DND-41 (cell line): ENCODE measurements at places on chromosomes 12 and 14.
A peak's percentile ranks its signal among the peaks of the same experiment; 100 is the strongest.

DNA sequence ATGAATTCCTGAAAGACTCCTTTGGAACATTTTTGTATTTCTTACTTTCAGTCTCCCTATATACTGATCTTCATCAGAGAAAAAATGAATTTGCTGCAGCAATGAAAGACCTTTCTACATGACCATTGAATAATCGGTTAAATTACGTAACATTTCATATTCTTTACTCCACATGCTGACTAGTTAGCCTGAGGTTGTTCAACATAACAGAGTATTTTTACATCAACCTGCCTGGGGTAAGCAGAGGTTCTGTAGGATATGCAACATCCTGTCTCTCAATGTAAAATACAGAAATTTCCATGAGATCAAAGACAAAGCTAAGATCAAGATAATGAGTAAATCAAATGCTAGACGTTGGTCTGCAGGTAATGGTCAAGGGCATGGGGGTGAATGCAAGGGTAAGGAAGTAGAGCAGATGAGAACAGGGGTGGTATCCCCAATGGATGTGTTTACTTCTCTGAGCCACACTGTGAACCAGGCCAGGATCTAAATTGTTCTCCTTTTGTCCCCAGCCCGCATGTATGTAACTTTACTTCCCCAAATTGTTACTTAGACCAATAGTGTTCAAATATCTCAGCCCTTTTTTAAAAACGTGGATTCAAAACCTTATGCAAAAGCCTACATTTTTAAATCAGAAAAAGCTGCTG lies 45.4 kb downstream of the DUSP6 start:
- no peak for DNase-seq

GRCh38 chr14:91330096-91330696 lies 85.7 kb upstream of the GPR68 start:
- DNase-seq, result no peak

DNA sequence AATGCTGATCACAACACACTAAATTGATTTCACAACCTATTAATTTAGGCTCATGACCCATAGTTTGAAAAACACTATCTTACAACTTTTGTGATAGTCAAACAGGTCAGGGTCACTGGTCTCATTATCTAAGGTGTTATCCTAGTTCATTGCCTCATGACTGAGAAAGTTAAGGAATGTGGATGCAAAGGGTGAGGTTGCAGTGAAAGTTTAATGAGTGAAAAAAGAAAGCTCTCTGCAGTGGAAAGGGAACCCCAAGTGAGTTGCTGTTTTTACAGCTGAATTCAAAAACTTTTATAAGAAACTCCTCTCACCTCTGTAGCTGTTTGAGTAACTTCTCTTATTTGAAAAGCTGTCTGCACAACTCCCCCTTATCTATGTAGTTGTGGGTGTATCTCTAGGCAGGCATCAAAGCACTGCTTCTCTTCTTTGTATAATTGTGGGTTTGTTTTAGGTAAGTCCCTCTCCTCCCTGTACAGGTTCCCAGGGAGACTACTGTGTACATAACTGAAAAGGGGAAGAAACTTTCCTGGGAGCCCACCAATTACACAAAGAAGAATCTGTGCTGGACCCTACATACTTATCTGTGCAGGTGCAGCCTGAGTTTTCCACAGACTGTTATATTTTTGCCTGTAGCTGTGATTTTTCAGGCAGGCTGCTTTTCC lies 18.9 kb downstream of the DNAL1 start:
- no peak for DNase-seq

DNA sequence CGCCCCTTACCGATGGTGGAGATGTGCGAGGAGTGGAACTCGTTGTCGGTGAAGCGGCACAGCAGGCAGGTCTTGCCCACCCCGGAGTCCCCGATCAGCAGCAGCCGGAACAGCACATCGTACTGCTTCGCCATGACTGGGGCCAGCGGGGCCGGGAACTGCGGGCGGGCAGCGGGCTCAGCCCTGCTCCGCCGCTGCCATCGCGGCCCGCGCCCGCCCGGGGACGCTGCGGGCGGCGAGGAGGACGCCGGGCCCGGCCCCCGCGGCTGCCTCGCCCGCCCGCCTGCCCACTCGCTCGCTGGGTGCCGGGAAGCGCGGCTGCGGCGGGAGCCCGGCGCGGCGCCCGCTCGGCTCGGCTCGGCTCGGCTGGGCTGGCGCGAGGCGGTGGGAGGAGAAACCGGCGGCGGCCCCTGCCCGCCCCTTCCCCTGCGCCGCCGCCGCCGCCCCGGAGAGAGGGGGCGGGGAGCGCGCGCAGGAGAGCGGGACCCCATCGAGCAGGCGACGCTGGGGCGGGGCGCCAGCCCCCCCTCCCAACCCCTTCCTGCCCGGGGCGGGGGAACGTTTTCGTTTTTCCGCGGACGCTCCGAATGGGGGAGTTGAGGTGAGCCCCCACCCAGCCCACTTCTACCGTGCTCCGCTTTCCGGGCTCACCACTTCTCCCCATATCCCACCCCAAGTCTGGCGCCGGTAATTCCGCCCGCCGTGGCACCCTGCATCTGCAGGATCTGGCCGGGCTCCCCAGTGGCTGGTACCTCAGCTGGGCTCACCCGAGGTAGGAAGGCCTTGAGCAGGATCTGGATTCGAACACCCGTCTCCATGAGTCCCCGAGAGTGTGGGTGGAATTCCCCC lies at the start of gene RAB15:
Gene RAB15 (minus strand): TSS at position 394 of the 849 bp plus-strand sequence. CDS start 260 bp downstream, at position 134.
- DNase-seq, result peak; percentile 71

GRCh38 chr12:32679920-32680237 lies 778 bp downstream of the DNM1L start:
- DNase-seq, result no peak

- DNase-seq, result no peak
Measured at GRCh38 chr14:80446356-80446755, 235.1 kb upstream of the DIO2 start.

DNA sequence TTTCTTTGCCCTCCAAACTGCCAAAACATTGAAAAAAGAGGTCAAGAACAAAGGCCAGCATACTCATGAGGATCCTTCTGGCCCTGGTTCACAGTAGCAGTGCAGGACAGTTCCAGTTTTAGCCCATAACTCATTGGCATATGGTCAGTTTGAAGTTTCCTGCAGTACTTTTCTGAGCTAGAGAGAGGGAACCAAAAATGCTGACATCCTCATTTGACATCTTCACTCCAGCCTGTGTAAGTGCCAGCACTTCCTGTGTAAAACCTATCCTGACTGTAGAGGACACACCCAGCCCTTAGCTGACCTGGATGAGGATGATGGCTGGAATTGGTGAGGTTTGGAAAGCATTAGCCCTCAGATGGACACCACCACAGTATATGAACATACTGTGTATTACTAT lies 84.1 kb downstream of the FGD4 start:
- no peak for DNase-seq

GRCh38 chr12:52757449-52758176 lies 19.5 kb downstream of the KRT76 start:
- DNase-seq, result no peak

GRCh38 chr14:48390346-48390745 lies 714.9 kb upstream of the MDGA2 start:
- DNase-seq, result no peak

- peak; percentile 93 for DNase-seq
Measured at GRCh38 chr12:105107494-105108371, at the start of gene WASHC4. WASHC4 (plus strand) TSS chr12:105107731; CDS start chr12:105107801, 70 bp downstream.

- DNase-seq, result no peak
Measured at GRCh38 chr12:69935651-69936100, 110.6 kb downstream of the MYRFL start.

- DNase-seq, result peak; percentile 66
Measured at GRCh38 chr12:49092086-49092815, 2.4 kb downstream of the DHH start.

DNA sequence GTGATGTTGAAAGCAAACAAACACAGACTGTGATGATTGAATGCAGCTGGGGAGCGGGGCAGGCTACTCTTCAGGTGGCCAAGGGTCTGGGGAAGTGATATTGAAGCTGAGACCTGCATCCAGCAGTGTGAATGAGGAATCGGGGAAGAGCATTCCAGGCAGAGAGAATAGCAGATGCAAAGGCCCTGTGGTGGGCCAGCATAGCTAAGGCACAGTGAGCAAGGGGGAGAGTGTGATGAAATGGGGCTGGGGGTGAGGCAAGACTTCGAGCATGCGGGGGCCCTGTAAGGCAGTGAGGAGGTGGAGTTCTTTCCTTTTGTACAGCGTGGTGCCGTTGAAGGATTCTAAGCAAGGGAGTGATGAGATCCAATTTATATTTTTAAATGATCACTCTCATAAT lies 77.4 kb downstream of the KCNK13 start:
- DNase-seq, result no peak

- no peak for DNase-seq
Measured at GRCh38 chr12:15274561-15274967, 47.7 kb upstream of the PTPRO start.

GRCh38 chr14:72736786-72737559 lies 156.9 kb downstream of the DPF3 start:
- no peak for DNase-seq

GRCh38 chr12:1281683-1282366 lies 290.8 kb downstream of the ERC1 start:
- no peak for DNase-seq

- DNase-seq, result no peak
Measured at GRCh38 chr14:31203414-31203742, 4.2 kb downstream of the HECTD1 start.

GRCh38 chr12:104486363-104486750 lies 29.6 kb downstream of the CHST11 start:
- no peak for DNase-seq

DNA sequence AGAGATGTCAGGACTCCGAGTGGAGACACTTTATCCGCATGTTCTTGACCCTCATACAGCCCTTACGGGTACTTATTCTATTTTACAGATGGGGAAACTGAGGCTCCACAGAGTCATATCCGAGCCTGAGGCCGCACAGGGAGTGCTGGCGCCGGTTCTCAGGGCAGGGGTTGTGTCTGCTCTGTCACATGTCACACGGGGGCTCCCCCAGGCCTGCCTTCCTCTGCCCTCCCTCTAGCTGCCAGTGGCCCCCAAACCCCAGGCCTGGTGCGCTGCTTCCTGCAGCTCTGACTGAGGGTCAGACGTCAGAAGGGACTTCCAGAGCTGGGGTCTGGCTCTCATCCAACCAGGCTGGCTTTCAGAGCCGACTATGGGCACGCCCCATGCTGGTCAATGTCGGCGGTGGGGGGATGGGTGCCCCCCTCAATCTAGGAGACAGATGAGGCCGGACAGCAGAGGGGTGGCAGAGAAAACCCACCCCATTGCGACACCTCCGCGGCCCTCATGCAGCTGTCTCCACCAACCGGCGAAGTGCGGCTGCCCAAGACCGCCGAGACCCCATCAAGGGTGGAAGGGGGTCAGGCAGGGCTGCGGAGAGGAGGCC lies 811 bp upstream of the INF2 start:
- no peak for DNase-seq
